H9 (cell line): ENCODE measurements at places on chromosomes 16 and 17.
A peak's percentile ranks its signal among the peaks of the same experiment; 100 is the strongest.

DNA sequence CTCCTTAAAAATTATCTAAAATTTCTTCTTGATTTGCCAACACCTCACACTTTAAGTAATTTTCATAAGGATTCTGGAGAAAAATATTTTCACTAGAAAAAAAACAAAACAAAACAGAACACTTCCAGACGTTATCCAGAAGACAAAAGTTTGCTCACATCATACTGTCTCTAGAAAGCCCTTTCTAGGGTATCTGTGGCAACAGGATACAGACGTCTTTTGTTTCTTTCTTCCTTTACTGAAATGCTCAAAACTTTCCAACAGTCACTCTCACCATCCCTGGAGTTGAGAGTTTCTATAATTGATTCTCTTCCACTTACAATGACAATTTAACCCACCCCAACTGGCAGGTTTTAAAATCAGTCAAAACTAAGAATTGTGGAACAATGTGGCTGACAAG, 2.6 kb downstream of the ZC3H7A start:
- DNase-seq: no peak

GRCh38 chr16:12802661-12803060, 1.0 kb downstream of the CPPED1 start:
- no peak for DNase-seq

- DNase-seq: no peak
Measured at GRCh38 chr17:74977802-74978201, 5.2 kb upstream of the HID1 start.

GRCh38 chr17:74429604-74430384, 2.1 kb upstream of the GPRC5C start:
- DNase-seq: peak; percentile 58

GRCh38 chr17:57914273-57915142, 40.7 kb downstream of the CUEDC1 start:
- no peak for DNase-seq

GRCh38 chr16:62751218-62751617, 715.0 kb upstream of the CDH8 start:
- no peak for DNase-seq

- no peak for DNase-seq
Measured at GRCh38 chr17:61490540-61490975, 38.3 kb downstream of the TBX4 start.

- no peak for DNase-seq
Measured at GRCh38 chr17:32174889-32175288, 32.6 kb downstream of the RHOT1 start.

DNA sequence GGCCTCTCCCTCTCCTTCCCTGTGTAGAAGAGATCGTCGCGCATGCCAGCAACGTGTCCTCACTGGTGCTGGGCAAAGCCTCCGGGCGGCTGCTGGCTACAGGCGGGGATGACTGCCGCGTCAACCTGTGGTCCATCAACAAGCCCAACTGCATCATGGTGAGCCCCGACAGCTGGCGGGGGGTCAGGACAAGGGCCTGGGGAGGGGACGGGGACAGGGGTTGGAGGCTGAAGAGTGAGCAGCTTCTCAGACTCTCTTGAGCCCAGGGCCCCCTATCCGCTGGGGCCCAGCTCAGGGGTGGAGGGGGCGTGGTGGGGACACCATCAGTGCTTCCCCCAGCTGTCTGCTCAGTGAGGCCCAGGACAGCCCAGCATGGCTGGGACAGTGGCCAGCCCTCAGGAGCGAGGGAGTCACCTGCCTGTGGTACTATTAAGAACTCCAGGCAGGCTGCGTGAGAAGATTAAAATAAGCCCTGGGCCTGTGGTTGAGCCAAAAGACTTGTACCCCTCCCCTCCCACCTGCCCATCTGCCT, 6.2 kb downstream of the KATNB1 start:
- peak; percentile 28 for DNase-seq

GRCh38 chr16:88530858-88531203, 39.4 kb upstream of the ZC3H18 start:
- no peak for DNase-seq
